T follicular helper cell (primary cell): ENCODE measurements at places on chromosomes 1 and 21.

GRCh38 chr1:34113887-34114286 lies 51.1 kb downstream of the CSMD2 start:
- no peak for DNase-seq

DNA sequence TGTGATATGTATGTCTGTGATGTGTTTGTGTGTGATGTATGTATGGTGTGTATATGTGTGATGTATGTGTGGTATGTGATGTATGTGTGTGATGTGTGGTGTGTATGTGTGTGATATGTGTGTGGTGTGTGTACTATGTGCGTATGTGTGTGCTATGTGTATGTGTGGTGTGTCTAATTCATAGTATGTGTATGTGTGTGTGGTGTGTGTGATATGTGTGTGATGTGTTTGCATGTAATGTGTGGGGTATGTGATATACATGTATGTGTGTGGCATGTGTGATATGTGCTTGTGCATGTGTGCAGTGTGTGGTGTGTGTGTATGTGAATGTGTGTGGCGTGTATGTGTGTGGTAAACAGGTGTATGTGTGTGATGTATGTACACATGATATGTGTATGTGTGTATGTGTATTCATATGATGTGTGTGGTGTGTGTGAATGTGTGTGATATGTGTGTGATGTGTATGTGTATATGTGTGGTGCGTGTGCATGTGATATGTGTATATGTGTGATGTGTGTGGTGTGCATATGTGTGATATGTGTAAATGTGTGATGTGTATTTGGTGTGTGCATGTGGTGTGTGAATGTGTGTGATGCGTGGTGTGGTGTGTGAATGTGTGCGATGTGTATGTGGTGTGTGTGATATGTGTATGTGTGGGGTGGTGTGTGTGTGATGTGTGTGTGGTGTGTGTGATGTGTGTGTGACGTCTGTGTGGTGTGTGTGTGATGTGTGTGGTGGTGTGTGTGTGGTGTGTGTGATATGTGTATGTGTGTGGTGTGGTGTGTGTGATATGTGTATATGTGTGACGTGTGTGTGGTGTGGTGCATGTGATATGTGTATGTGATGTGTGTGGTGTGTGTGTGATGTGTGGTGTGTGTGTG lies 8.0 kb upstream of the PCBP3 start:
- no peak for DNase-seq

GRCh38 chr1:119366424-119366823 lies 2.2 kb upstream of the HAO2 start:
- no peak for DNase-seq

GRCh38 chr1:200666309-200666708 lies 3.4 kb downstream of the DDX59 start:
- no peak for DNase-seq

DNA sequence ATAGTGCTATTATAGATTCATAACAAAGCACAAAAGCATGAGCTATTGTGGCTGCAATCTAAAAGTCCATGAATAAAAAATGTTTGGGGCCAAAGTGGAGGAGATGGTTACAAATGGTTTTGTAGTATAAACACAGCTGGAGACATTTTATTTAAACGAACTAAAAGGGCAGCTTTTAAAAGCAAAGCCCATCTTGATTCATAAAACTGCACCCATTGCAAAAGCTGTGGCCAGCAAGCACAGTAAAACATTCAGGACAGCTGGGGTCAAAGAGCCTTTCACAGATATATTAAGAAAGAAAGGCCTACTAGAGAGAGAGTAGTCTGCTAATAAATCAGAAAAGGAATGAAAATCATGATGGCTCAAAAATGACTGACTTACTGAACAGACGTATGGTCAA lies 520.8 kb downstream of the NUF2 start:
- DNase-seq, result no peak

DNA sequence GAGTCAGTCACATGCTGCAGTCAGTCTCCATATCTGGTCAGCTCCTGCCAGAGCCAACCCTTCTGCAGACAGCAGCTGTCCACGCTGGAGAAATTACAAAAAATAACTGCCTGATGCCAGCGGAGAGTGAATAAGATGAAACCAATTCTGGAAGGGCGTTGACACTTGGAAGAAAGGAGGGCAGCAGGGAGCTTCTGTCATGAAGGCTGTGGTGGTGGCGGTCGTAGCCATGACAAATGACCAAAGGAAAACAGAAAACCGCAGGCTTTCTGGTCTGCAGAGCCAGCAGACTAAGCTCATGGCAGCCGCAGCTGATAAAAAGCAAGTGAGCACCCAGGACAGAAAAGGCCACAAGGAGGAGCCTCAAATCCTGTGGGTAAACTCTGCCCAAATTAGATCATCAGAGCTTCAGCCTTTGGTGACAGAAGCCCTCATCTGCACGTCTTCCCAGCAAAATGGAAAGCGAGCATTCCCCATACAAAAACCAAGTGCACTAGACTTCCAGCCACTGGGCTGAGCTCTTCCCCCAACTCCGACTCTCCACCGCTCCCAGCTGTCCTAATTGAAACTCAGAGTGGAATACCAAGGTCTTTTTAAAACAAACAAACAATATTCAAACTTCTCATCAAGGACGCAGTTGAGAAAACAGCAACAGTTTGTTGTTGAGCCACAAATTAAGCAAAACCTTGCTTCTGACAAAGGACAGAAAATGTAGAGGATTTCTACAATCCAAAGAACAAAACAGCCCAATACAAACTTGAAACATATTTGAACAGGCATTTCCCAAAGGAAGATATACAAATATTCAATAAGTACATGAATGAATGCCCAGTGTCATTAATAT lies 28.7 kb downstream of the RSPH1 start:
- DNase-seq, result no peak

- DNase-seq, result no peak
These were observed 431 bp downstream of the ARPC5 start for GRCh38 chr1:183635099-183635605.

- DNase-seq, result no peak
These were observed 37.6 kb downstream of the C1orf87 start for GRCh38 chr1:60035921-60036320.

GRCh38 chr1:176196728-176197127 lies 10.4 kb downstream of the COP1 start:
- DNase-seq, result no peak
